ENCODE measurements at places on chromosomes 5 and 9. TPM values are rescaled to one million over a fixed set of nuclear protein-coding genes. Genes with fewer than 3 reads are reported as not detected.
A peak's percentile ranks its signal among the peaks of the same experiment; 100 is the strongest.

The PAEP gene
- total RNA-seq, result not detected

The C7 gene
- 147 TPM for total RNA-seq

The C9orf153 gene
- 5.0 TPM for total RNA-seq

The IFNE gene
- 0.47 TPM for total RNA-seq

The PCDHB14 gene
- 7.9 TPM for total RNA-seq

The PCDHA7 gene
- 2.7 TPM for total RNA-seq

- no peak overlapping the region for H3K27ac ChIP-seq
- peak overlapping the region; percentile 65 for H3K4me3 ChIP-seq
- H3K27me3 ChIP-seq, result no peaks in the 10 kb centered on the region
- H3K4me1 ChIP-seq, result no peaks in the 10 kb centered on the region
These were observed 399 bp upstream of the FBN2 start for GRCh38 chr5:128538250-128539037.

- no peak for DNase-seq
- peaks cover 7% of the 10 kb centered on the region for H3K4me1 ChIP-seq
- H3K36me3 ChIP-seq, result no peaks in the 10 kb centered on the region
- no peak overlapping the region for H3K27ac ChIP-seq
- no peak overlapping the region for H3K4me3 ChIP-seq
These were observed 4.2 kb upstream of the UNC5A start for GRCh38 chr5:176806137-176806536.

DNA sequence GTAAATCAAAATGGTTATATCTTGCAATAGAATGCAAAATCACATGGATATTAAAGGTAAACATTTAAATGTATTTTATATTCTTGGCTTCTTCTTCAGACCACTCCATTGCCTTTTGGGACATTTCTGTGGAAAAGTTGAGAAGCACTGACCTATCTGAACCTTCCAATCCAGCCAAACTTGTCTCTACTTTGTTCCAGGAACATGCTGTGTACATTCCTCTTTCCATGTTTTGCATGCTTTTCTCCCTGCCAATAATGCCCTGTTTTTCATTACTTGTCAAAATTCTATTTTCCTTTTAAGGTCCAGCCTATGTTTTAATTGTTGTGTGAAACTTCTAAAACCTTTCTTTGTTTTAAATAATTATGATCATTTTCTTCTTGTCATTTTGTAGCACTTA, 28.3 kb downstream of the JAK2 start:
- H3K4me3 ChIP-seq, result no peak overlapping the region
- H3K27me3 ChIP-seq, result no peaks in the 10 kb centered on the region
- no peak for DNase-seq
- H3K36me3 ChIP-seq, result no peaks in the 10 kb centered on the region

DNA sequence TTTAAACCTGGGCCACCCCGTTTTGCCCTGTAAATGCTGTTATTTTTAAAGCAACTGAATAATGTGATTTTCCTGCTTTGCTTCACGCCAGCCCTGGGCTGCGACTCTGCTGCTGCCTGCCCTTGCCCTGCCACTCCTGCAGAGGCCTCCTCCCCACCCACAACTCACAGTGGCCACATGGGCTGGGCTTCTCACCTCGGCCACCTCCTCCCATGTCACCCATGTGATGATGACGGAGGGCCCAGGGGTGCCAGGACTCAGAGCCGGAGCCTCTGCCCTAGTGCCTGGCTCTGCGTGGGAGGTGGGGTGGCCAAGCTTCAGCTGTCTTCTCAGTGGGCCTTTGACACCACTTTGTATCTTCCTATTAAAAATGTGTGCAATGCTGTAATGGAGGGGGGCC, 48.1 kb upstream of the NKD2 start:
- H3K27ac ChIP-seq, result no peak overlapping the region
- H3K27me3 ChIP-seq, result no peaks in the 10 kb centered on the region
- H3K4me3 ChIP-seq, result no peak overlapping the region
- no peaks in the 10 kb centered on the region for H3K36me3 ChIP-seq

- no peak for DNase-seq
- no peaks in the 10 kb centered on the region for H3K4me1 ChIP-seq
- no peaks in the 10 kb centered on the region for H3K36me3 ChIP-seq
- no peaks in the 10 kb centered on the region for H3K27me3 ChIP-seq
- no peak overlapping the region for H3K27ac ChIP-seq
These were observed 487.2 kb upstream of the TUSC1 start for GRCh38 chr9:26165426-26165825.

GRCh38 chr5:116343961-116344360, 230.7 kb downstream of the SEMA6A start:
- H3K27ac ChIP-seq, result no peak overlapping the region
- H3K27me3 ChIP-seq, result no peaks in the 10 kb centered on the region
- H3K4me1 ChIP-seq, result no peaks in the 10 kb centered on the region

DNA sequence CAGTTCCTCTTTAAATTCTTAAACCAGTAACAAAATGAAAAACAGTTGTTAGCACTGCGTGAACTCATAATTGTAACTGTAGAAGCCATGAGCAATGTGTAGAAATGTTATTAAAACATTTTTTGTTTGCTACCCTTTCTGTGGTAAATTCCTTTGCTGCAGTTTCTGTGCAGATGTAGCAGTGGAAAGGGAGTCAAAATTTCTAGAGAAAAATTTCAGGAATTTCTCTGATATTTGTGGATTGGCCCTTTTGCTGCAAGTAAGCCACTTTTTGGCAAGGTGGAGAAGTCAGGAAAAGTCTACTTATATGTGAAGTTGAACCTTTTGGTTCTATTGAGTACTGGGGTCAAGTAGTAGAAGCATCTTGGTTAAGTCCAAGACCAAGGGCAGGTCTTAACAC, 10.1 kb downstream of the FBXL7 start:
- DNase-seq, result no peak
- no peak overlapping the region for H3K27ac ChIP-seq
- no peaks in the 10 kb centered on the region for H3K4me1 ChIP-seq
- no peaks in the 10 kb centered on the region for H3K36me3 ChIP-seq
- no peaks in the 10 kb centered on the region for H3K27me3 ChIP-seq

DNA sequence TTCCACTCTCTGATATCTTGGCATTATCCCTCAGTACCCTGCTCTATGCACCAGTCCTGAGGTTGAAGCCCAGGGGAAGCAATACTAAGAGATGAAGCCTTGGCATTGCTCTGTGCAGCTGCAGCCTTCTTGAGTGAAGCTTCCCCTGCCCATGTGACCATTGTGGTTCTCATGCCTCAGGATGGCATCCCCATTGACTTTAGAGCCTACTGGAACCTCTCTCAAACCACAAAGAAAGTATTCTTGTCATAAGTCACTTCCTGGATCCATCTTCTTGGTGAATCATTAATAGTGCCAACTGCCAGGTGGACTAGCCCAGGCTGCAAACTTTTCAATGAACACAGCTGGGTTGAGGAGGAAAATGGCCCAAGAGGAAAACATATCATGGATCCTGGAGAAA, 283.9 kb upstream of the RFX3 start:
- no peak for DNase-seq
- H3K36me3 ChIP-seq, result no peaks in the 10 kb centered on the region
- no peak overlapping the region for H3K4me3 ChIP-seq
- H3K4me1 ChIP-seq, result no peaks in the 10 kb centered on the region
- H3K27ac ChIP-seq, result no peak overlapping the region

GRCh38 chr5:111224561-111225345, 569 bp downstream of the CAMK4 start:
- no peaks in the 10 kb centered on the region for H3K36me3 ChIP-seq
- peak; percentile 16 for DNase-seq
- no peaks in the 10 kb centered on the region for H3K4me1 ChIP-seq

GRCh38 chr5:163807781-163808180, 302.4 kb downstream of the MAT2B start:
- no peak for DNase-seq
- H3K36me3 ChIP-seq, result no peaks in the 10 kb centered on the region
- no peaks in the 10 kb centered on the region for H3K27me3 ChIP-seq
- H3K4me1 ChIP-seq, result no peaks in the 10 kb centered on the region
- H3K27ac ChIP-seq, result no peak overlapping the region
- H3K4me3 ChIP-seq, result no peak overlapping the region

DNA sequence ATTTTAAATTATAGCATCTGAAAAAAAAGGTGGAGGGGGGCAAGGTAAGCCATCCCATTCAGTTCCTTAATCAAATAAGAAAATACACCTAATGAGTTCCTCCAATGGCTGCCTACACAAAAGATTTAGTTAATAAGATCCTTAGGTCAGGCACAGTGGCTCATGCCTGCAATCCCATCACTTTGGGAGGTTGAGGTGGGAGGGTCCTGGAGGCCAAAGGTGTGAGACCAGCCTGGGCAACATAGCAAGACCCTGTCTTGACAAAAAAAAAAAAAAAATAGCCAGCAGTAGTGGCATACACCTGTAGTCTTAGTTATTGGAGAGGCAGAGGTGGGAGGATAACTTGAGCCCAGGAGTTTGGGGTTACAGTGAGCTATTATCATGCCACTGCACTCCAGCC, 78.4 kb downstream of the ST8SIA4 start:
- H3K4me1 ChIP-seq, result no peaks in the 10 kb centered on the region
- H3K4me3 ChIP-seq, result no peak overlapping the region
- H3K36me3 ChIP-seq, result no peaks in the 10 kb centered on the region

- H3K36me3 ChIP-seq, result no peaks in the 10 kb centered on the region
- H3K4me1 ChIP-seq, result no peaks in the 10 kb centered on the region
- DNase-seq, result no peak
- no peak overlapping the region for H3K27ac ChIP-seq
- no peak overlapping the region for H3K4me3 ChIP-seq
These were observed 250.5 kb upstream of the PDE4D start for GRCh38 chr5:60143942-60144549.

- H3K4me1 ChIP-seq, result peaks cover 57% of the 10 kb centered on the region
- DNase-seq, result peak; percentile 94
- no peaks in the 10 kb centered on the region for H3K27me3 ChIP-seq
These were observed 43.7 kb downstream of the STK10 start for GRCh38 chr5:172144291-172144815.

- no peaks in the 10 kb centered on the region for H3K4me1 ChIP-seq
- H3K4me3 ChIP-seq, result no peak overlapping the region
- H3K27ac ChIP-seq, result no peak overlapping the region
- no peak for DNase-seq
- H3K36me3 ChIP-seq, result no peaks in the 10 kb centered on the region
These were observed 483.7 kb downstream of the RAB3C start for GRCh38 chr5:59066367-59067163.

Data from testis (tissue), 5 donors.